ENCODE measurements at places on chromosomes 6 and 20.

DNA sequence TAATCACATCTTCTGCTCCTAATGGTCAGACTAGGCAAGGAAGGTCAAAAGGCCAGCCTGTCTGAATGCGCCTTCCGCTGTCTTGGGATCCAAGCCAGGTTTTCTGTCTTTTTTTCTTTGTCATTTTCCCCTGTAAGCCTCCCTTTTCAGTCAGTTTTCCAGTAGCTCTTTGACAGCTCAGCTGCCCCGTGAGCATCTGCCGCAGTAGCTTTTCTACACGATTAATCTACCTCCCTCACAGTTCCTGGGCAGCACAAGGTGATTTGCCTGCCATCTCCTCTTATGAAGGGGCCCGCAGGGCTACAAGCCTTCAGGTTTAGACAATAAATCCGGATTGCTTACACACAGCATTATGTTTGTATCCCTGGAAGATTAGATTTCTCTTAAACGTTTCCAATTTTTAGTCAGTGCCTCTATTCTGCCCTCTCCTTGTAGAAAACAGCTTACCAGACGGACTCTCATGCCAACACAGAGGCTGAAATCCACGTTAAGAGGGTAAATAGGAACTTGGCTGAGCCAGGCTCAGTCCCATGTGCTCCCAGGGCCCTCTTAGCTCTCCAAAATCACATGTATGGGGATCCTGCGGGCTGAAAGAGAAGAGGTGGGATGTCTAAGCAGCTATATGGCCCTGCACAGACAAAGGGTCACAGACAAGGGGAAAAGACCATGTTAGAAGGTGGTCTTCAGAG is 77.2 kb downstream of the LY86 start:
- no peak for DNase-seq

DNA sequence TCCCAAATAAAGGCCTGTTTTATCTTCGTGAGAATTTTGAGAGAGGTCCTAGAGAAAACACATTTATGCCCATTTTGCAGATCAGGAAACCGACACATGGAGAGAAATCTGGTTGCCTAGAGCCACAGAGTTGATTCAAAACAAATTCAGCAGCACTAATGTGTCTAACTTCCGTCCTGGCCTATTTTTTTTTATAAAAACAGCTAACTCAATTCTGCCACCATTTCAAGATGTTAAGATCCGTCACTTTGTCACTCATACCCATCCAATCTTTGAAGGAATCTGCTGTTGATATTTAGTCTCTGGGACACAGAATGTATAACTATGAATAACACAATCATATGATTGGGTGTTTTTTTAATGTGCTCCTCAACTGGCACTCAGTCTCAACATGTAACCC is 611.1 kb upstream of the ARID1B start:
- DNase-seq: no peak

DNA sequence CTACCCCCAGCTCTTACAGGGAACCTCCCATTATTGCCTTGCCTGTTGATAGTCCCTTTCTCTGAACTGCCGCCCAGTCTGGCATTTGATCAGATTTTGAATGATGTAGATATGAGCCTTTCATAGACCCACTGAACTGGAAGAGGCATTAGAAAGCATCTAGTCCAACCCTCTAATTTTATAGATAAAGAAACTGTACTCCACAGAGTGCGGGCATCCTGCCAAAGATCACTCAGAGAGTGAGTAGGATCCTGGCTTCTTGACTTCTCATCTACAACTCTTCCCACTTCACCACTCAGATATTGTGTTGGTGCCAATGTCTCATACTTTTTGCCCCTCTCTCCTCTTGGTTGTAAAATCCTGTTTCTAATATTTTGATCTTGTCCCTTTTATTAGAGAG is 179.2 kb upstream of the BMP2 start:
- no peak for DNase-seq

DNA sequence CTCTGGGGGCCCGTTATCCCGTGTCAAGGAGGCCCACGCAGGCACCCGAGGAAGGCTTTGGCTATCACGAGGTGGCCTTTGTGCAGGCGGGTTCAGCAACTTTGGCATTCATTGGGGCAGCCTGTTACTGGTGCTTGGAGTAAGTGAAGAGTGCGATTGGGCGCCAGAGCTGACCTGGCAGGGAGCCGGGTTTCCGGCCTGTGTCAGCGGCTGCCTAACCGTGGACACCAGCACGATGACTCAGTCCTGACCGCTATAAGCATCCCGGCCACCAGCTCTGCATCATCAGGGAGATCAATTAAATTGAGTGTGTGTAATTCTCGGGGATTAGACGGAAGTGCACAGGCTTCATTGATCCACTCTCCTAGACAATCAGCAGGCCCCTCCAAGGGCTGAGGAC is 45.9 kb downstream of the CDH4 start:
- no peak for DNase-seq

DNA sequence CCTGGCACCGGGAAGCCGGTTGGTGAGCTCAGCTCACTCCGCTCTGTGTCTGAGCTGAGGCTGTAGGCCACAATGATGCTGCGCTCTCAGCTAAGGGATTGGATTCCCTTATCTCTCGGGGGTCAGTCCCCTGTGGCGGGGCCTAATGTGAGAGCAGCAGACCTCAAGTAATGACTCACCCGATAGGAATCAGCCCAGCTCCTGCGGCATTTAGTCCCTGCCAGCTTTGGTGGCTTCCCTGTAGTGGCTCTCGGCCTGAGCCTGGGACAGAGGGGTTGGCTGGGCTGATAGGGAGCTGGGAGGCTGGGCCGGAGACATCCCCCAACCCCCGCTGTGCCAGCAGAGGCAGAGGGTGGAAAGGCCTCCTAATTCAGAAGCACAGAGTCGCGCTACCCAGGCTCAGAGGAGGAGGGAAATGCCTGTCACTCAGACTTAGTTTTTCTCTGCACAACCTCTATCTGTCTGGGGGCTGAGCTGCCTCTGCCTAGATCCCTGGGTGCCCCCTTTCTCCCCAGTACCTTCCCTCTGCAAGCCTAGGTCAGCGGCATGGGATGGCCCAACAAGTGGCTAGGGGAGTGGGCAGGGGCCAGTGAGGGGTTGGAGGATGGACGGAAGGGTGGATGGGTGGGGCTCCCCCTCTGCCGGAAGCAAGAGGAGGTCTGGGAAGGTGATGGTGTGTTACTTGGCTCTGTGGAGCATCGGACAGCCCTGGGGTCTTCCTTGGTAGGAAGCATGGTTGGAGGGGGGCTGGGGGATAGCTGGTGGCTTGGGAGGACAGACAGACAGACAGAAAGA is 92.2 kb downstream of the CDH22 start:
- no peak for DNase-seq

DNA sequence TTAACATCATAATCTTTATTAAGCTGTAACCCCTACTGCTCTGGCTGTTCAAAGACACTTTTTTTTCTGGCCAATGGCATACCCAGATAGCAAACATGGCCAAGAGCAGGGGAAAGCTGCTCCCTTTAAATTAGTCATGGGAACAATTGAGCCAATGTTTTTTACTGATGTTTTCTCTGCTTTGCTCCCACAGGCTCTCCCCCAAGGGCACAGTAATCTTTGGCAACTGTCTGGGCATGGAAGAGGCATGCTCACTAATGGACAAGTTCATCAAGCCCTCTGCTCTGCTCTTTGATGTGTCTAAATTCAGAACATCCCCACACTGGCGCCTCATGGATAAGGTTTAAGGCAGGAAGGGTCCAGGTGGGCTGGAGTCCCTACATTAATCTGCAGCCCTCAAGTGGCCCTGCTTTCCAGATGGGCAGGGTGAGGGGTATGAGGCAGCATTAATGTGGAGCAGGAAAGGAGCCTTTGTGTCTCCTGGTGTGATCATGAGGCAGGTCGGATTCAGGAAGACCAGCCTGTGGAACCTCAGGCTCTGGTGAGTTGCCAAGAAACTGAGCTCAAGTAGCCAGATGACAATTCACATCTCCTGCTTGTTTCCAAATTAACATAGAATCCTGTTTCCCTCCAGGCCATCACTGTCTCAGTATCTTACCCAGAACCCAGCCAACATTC is 227.0 kb upstream of the CST7 start:
- no peak for DNase-seq

DNA sequence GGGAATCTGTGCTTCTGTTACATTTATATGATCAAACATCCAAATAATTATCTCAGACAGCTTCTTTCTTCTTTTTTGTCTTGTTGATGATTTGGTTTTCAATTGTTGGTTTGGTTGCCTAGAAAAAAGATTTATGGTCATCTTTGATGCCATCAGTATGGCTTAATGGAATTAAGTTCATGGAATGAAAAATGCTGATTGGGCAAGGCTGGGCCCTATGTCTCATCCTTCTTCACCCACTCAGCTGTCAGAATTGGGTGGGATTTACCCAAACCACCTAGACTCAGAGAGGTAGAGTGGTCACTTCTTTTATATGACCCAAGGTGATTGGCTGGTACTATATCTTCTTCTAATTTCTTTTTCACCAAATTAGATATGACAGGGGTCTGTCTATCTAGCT is 258.3 kb downstream of the DOK5 start:
- no peak for DNase-seq

- no peak for DNase-seq
Measured at GRCh38 chr6:119297049-119297448, 52.5 kb downstream of the MAN1A1 start.

GRCh38 chr6:136510299-136510698 is 39.9 kb downstream of the MAP7 start:
- DNase-seq: no peak

GRCh38 chr6:11875325-11876109 is 96.9 kb upstream of the ADTRP start:
- DNase-seq: no peak

GRCh38 chr6:118263921-118264486 is 284.1 kb upstream of the PLN start:
- no peak for DNase-seq

DNA sequence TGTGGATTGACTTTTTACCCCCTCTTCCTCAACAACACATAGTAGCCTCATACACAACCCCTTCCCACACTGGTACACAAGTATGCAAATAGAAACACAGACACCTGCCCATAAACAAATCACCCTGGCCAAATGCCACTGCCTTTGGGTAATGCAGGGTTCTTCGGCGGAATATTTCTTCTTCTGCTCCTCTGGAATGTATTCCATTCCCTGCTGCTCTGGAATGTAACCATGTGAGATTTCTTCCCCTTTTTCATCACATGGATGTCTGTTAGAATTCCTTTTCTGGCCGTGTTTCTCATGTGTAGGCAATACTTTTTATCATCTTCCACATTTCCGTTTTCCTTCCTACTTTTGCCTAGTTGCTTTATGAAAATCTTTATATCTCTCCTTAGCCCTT is 76.1 kb upstream of the TPD52L1 start:
- no peak for DNase-seq

- DNase-seq: no peak
Measured at GRCh38 chr6:44010411-44011349, 116.6 kb downstream of the MRPL14 start.

- DNase-seq: no peak
Measured at GRCh38 chr20:51134405-51134804, 111.5 kb upstream of the KCNG1 start.

GRCh38 chr6:46850792-46851191 is 57.6 kb downstream of the MEP1A start:
- DNase-seq: no peak

GRCh38 chr6:52362443-52363227 is 684 bp downstream of the PAQR8 start:
- DNase-seq: peak; percentile 43

DNA sequence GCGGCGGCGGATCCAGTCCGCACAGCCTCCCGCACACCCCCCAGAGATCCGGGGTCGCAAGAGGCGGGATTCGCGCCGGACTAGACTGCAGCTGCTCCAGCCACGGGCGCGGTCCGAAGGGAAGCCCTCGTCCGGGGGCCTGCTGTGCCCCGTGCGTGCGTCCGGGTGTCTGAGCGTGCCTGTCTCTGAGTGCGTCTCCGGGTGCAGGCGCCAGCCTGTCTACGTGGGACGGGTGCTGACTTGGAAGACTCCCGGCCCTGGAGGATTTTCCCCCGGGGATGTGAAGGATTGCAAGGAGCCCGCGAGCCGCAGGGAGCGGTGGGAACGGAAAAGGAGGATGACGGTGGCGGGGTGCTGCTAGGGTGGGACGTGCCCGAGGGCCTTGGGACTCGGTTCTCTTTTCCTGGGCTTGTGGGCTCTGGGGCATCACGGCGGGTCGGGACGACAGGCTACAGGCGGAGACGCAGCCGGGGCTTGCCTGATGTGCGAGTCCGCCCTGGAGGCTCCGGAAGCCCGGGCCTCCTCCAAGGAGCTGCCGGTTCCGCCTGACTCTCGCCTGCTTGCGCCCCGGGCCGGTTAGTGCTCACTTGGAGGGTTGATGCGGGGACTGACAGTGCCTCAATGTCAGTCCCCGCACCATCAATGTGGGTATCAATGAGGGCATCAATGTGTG is 5.7 kb downstream of the MAFB start:
- DNase-seq: no peak

- DNase-seq: no peak
Measured at GRCh38 chr20:36601540-36601939, 4.0 kb upstream of the RAB5IF start.

DNA sequence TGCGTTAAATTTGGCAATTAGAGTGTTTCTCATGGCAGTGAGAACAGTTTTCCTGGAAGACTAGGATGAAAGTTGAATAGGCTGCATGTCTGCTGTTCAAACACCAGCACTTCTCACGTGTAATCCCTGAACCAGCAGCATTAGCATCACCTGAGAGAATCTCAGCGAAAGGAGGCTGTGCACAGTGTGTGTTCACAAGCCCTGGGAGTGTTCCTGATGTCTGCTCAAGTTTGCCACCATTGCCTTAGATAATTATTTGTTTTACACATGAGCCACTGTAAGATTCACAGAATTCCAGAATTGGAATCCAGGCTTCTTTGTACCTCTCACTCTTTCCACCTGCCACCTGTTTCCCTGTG is 117.3 kb downstream of the JARID2 start:
- DNase-seq: no peak

- DNase-seq: no peak
Measured at GRCh38 chr20:20706285-20706684, 6.2 kb downstream of the RALGAPA2 start.

- no peak for DNase-seq
Measured at GRCh38 chr6:39808964-39809363, 16.8 kb downstream of the DAAM2 start.

- DNase-seq: no peak
Measured at GRCh38 chr6:167767715-167768107, 59.0 kb upstream of the AFDN start.

DNA sequence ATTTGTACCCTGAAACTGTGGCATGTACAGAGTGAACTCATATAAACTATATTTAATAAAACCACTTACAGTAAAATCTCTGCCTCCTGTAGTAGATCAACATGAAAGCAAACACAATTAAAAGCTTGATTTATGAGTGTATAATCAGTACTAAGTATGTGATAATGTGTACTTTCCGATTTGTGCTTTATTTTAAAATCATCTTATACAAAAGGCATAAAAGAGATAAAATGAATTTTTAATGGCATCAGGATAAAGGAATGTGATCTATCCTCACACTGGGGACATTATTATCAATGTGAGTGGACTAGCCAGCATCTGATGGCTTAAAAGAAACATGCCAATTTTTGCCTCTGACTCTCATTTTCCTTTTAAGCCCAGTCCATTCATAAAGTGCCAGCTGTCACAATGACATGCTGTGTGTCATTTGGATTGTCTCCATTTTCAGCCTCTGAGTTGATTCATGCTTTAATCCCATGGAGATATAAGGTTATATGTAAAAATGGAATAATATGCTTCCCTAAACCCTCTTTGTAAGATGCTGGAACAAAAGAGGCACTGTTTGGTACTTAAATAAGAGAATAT is 831.6 kb upstream of the EYS start:
- no peak for DNase-seq

GRCh38 chr20:3045042-3045815 is 623 bp upstream of the MRPS26 start:
- no peak for DNase-seq

All from muscle of arm (tissue), 14 donors.